ENCODE measurements at places on chromosomes 6 and 20. TPM values are rescaled to one million over a fixed set of nuclear protein-coding genes. Genes with fewer than 3 reads are reported as not detected.

DDRGK1 gene
- 76.5 TPM for total RNA-seq

ME1 gene
- total RNA-seq = 11.3 TPM

HLA-DRB1 gene
- 23.5 TPM for total RNA-seq

PKIB gene
- not detected for total RNA-seq

CTAGE9 gene
- not detected for total RNA-seq

DNPH1 gene
- total RNA-seq = 88.8 TPM

MUCL3 gene
- total RNA-seq = not detected

PARD6B gene
- 1.8 TPM for total RNA-seq

IL17F gene
- not detected for total RNA-seq

AHCY gene
- total RNA-seq = 81.8 TPM

GNAS-AS1 gene
- not detected for total RNA-seq

- no peak for DNase-seq
Observed at GRCh38 chr6:85404564-85405174, 45.2 kb upstream of the NT5E start.

- H3K27ac ChIP-seq = no peak overlapping the region
- DNase-seq = no peak
- H3K4me1 ChIP-seq = peaks cover 12% of the 10 kb centered on the region
- no peak overlapping the region for H3K4me3 ChIP-seq
Observed at GRCh38 chr20:49287555-49288249, 9.8 kb upstream of the ZNFX1 start.

GRCh38 chr6:17914651-17915050 is 72.8 kb downstream of the KIF13A start:
- H3K4me1 ChIP-seq = peaks cover 23% of the 10 kb centered on the region
- H3K36me3 ChIP-seq = no peaks in the 10 kb centered on the region
- H3K27me3 ChIP-seq = no peaks in the 10 kb centered on the region

DNA sequence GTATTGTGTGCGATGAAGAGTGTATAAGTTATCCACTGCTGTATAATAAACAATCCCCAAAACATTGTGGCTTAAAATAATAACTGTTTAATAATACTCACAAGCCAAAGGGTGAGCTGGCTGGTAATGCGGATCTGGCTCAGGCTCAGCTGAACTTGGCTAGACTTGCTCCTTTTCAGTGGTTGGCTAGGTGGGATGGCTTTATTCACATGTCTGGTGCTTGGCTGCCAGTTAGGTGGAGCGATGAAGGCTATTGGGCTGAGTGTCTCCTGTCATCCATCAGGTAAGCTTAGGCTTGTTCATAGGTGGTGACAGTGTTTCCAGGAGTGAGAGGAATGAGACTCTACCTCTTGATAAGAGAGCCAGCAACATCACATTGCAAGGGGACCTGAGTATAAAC is 135.0 kb upstream of the ASCC3 start:
- H3K36me3 ChIP-seq = no peaks in the 10 kb centered on the region
- no peak overlapping the region for H3K27ac ChIP-seq
- H3K27me3 ChIP-seq = no peaks in the 10 kb centered on the region
- no peak overlapping the region for H3K4me3 ChIP-seq

- no peaks in the 10 kb centered on the region for H3K27me3 ChIP-seq
- DNase-seq = peak; percentile 24
- no peaks in the 10 kb centered on the region for H3K36me3 ChIP-seq
- H3K4me1 ChIP-seq = no peaks in the 10 kb centered on the region
- H3K27ac ChIP-seq = no peak overlapping the region
- H3K4me3 ChIP-seq = no peak overlapping the region
Observed at GRCh38 chr20:46583411-46584214, 33.2 kb upstream of the OCSTAMP start.

- H3K27me3 ChIP-seq = no peaks in the 10 kb centered on the region
- no peaks in the 10 kb centered on the region for H3K4me1 ChIP-seq
- H3K4me3 ChIP-seq = peak within 1 kb of the TSS; percentile 12
- DNase-seq = peak; percentile 68
- no peaks in the 10 kb centered on the region for H3K36me3 ChIP-seq
Observed at GRCh38 chr6:149484733-149485700, at the start of gene ZC3H12D. TSS of gene ZC3H12D (minus strand) at chr6:149485014. CDS start at chr6:149474543, 10,471 bp downstream.

DNA sequence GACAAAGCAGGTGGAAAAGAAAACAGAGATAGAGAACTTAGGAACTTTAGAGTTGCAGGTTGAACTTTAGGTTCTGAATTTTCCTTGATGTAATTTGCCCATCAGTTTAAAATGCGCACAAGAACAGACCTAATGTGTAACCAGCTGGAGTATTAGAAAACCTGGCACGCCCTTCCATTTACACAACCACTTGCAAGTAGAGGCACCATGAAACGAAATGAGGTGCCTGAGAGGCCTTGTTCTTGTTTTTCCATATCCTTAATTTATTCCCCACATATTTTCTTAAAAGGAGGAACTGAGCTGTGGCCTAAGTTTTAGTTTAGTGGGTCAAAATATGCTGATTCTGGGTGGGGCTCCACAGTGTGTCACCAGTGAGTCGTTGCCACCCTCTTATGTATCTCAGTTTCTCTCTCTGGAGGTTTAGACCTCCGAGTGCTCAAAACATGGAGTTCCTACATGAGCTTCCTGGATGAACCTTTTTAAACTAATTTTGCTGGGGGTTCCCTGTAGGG is 17.2 kb upstream of the IL22RA2 start:
- H3K4me1 ChIP-seq = no peaks in the 10 kb centered on the region
- no peaks in the 10 kb centered on the region for H3K27me3 ChIP-seq
- no peak for DNase-seq
- no peaks in the 10 kb centered on the region for H3K36me3 ChIP-seq

DNA sequence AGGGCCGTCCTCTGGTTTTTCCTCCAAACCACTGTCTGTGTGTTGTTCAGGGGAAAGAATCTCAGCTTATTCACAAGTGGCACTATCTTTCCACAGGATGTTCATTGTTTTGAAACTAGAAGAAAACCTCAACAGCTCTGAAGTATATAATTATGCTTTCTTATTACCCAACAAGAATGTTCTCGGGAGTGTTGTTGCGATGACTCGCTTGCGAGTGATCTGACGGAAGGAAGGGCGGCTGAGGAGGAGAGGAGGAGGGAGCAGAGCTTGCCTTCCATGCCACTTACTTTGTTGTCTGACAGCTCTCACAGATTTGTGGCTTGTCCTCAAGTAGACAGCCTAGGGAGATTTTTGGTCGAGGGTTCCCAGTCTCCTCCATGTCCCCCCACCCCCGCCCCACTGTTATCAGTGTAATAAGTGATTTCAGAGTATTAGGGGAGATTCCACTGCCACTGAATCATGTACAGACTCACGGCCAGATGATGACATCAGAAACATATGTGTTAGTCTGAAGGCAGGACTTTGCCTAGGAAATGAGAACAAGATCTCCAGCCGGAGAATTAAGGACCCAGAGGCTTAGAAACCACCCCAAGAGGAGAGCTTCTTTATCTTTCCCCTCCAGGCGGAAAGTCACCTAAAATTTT is 80.7 kb upstream of the CCN6 start:
- H3K4me1 ChIP-seq = peaks cover 15% of the 10 kb centered on the region
- H3K27ac ChIP-seq = peak overlapping the region; percentile 24
- DNase-seq = peak; percentile 85
- H3K36me3 ChIP-seq = no peaks in the 10 kb centered on the region
- H3K27me3 ChIP-seq = no peaks in the 10 kb centered on the region
- H3K4me3 ChIP-seq = peak overlapping the region; percentile 12

GRCh38 chr20:34643928-34644327 is 33.0 kb downstream of the PIGU start:
- DNase-seq = no peak
- H3K27ac ChIP-seq = no peak overlapping the region
- no peaks in the 10 kb centered on the region for H3K4me1 ChIP-seq
- H3K4me3 ChIP-seq = no peak overlapping the region
- no peaks in the 10 kb centered on the region for H3K36me3 ChIP-seq

DNA sequence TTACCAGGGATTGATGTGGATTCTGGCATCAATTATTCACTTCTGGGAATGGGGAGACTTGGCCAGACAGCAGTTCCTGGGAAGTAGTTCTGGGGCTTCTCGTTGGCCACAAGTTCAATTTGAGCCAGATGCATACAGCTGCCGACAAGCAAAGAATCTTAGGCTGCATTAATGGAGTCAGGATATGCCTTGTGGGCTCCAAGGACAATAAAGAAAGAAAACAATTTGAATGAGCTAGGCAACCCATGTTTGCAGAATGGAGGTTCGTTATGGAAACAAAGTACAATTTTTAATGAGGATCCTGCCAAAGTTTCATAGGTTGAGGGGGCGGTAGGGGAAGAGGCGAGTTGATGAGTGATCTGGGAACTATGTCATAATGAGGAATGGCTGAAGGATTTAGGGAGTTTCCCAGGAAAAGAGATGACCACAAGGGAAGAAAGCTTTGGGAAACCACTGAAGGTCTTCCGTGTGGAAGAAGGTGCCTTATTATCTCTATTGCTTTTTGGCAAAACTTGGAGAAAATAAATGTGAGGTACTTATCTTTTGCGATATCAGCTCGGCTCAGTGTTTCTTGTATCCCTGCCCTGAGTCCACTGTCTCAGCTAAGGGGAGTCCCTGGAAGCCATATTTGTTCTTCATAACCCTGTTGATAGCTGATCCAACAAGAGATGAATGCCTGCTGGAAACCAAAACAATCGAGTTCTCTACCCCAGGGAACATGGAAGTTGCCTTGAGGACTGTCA is 181.0 kb upstream of the ZNF217 start:
- peak overlapping the region; percentile 51 for H3K27ac ChIP-seq
- H3K36me3 ChIP-seq = no peaks in the 10 kb centered on the region
- H3K4me3 ChIP-seq = no peak overlapping the region
- DNase-seq = no peak

GRCh38 chr6:104682722-104683643 is 176.7 kb downstream of the HACE1 start:
- no peak overlapping the region for H3K4me3 ChIP-seq
- H3K36me3 ChIP-seq = no peaks in the 10 kb centered on the region
- no peaks in the 10 kb centered on the region for H3K27me3 ChIP-seq
- H3K27ac ChIP-seq = no peak overlapping the region
- no peaks in the 10 kb centered on the region for H3K4me1 ChIP-seq
- no peak for DNase-seq

DNA sequence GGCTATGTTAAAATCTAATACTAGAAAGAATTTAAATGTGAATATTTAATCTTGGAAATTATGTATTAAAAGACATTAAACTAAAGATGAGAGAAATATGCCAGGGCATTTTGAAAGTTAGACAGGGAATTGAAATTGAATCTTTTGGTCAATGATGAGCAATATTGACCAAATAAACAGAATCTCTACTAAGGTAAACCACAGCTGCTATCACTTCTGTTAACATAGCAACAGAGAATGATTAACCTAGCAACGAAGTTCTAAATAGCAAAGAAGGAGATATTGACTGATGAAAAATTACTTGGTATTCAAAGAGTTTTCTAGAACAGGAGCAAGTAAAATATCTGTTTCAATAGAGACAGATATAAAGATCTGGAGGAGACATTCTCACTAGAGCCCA is 45.2 kb upstream of the RSPO3 start:
- H3K36me3 ChIP-seq = no peaks in the 10 kb centered on the region
- H3K27me3 ChIP-seq = no peaks in the 10 kb centered on the region

DNA sequence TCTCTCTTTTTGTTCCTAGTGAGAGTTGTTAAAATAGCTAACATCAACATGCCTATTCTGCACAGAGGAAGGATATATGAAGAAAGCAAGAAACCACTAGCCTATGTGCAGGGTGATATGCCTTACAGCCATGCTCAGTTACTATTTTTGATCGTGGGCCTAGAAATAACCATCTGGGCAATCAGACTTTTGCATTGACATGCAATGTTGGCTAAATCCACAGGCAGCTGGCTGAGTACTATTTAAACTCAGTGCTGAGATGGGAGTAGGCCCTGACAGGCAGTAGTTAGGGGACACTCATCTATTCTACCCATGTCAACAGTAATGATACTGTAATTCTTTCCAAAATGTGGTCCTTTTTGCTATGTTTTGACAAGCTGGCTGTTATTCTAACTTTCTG is 89.6 kb downstream of the HDGFL1 start:
- DNase-seq = no peak
- no peaks in the 10 kb centered on the region for H3K4me1 ChIP-seq

GRCh38 chr6:154522576-154522975 is 12.1 kb upstream of the CNKSR3 start:
- H3K27me3 ChIP-seq = no peaks in the 10 kb centered on the region
- H3K27ac ChIP-seq = no peak overlapping the region
- no peaks in the 10 kb centered on the region for H3K36me3 ChIP-seq

GRCh38 chr6:111610548-111611172 is 5.0 kb upstream of the TRAF3IP2 start:
- no peak overlapping the region for H3K27ac ChIP-seq
- H3K36me3 ChIP-seq = no peaks in the 10 kb centered on the region
- no peak overlapping the region for H3K4me3 ChIP-seq
- H3K4me1 ChIP-seq = no peaks in the 10 kb centered on the region
- no peaks in the 10 kb centered on the region for H3K27me3 ChIP-seq

DNA sequence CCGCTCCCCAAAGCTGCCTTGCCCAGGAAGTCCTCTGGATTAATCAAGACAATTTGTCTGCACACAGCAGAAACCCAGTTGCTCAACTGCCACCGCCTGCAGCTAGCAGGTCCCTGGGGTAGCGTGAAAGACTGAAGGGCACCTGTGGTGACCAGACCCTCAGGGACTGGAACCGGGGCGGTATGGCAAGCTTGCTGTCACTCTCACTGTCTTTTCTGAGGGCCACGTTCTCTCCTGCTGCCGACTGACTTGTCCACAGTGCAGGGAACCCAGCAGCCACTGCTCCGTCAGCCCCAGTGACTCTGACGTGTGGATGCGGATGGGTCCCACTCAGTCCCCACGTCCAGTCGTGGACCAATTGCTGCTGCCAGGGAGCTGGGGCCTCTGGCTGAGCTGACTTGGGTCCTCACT is 72.8 kb upstream of the PMEPA1 start:
- H3K4me1 ChIP-seq = no peaks in the 10 kb centered on the region
- no peak overlapping the region for H3K4me3 ChIP-seq
- H3K27me3 ChIP-seq = no peaks in the 10 kb centered on the region

- H3K4me1 ChIP-seq = no peaks in the 10 kb centered on the region
- H3K27me3 ChIP-seq = no peaks in the 10 kb centered on the region
- no peak overlapping the region for H3K4me3 ChIP-seq
- no peak overlapping the region for H3K27ac ChIP-seq
- peaks cover 28% of the 10 kb centered on the region for H3K36me3 ChIP-seq
Observed at GRCh38 chr20:49292010-49292409, 14.2 kb upstream of the ZNFX1 start.

DNA sequence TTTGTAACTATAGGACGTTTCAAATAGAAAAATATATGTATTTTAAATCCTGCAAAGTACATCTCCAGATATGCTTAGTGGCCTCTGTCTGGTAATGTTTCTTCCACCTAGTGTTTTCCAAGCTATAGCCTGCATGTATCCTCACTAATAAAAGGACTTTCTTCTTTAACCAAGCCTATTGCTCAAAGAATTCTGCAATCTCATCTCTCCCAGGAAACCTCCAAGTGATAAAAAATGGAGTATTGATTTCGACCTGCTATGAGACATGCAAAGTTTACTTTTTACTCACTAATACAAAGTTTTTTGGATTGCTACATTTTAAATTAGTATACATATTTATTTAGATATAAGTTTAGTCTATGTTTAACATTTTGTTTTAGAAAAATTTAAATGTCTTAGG is 23.3 kb downstream of the ADGRB3 start:
- no peak overlapping the region for H3K4me3 ChIP-seq
- no peaks in the 10 kb centered on the region for H3K36me3 ChIP-seq
- H3K27ac ChIP-seq = no peak overlapping the region
- no peaks in the 10 kb centered on the region for H3K4me1 ChIP-seq
- no peaks in the 10 kb centered on the region for H3K27me3 ChIP-seq
